ENCODE measurements at places on chromosomes 16 and 17.
A peak's percentile ranks its signal among the peaks of the same experiment; 100 is the strongest.

DNA sequence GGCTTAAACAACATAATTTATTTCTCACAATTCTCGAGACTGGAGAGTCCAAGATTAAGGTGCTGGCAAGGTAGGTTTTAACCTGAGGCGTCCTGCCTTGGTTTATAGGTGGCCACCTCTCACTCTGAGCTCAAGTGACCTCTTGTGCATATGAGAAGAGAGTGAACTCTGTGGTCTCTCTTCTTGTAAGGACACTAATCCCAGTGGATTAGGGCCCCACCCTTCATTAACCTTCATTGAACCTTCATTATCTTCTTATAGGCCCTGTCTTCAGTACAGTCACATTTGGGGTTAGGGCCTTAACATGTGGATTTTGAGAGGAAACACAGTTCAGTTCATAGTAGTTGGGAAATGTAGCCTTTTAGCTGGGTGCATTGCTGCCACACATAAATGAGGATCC is 57.1 kb downstream of the MAP2K4 start:
- DNase-seq = no peak

DNA sequence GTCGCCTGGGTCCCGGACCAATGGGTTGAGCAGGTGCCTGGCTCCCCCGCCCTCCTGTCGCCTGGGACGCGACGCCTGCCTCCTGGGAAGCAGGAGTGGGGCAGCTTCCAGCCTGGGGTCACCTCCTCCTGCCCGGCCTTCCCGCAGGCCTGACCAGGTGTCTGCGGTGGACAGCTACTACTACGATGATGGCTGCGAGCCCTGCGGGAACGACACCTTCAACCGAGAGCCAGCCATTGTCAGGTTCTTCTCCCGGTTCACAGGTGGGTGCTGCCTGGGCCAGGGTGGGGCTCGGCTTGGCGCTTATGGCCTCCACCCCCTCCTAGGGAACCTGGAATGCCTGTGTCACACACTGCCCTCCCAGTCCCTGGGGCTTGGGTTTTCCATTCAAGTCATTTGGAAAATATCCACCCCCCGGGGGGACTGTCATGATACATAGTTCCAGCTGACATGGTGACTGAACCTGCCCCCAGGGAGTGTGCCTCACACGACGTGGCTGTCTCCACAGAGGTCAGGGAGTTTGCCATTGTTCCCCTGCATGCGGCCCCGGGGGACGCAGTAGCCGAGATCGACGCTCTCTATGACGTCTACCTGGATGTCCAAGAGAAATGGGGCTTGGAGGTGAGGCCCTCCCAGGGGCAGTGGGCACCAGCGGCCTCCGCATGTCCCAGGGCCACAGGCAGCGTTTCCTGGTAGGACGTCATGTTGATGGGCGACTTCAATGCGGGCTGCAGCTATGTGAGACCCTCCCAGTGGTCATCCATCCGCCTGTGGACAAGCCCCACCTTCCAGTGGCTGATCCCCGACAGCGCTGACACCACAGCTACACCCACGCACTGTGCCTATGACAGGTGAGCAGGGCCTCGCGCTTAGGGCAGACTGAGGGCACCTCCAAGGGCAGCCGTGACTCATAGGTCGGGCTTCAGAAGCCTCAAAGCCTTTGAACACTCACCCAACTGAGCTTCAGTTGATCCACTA is 2.3 kb downstream of the DNASE1 start:
- peak; percentile 29 for DNase-seq

DNA sequence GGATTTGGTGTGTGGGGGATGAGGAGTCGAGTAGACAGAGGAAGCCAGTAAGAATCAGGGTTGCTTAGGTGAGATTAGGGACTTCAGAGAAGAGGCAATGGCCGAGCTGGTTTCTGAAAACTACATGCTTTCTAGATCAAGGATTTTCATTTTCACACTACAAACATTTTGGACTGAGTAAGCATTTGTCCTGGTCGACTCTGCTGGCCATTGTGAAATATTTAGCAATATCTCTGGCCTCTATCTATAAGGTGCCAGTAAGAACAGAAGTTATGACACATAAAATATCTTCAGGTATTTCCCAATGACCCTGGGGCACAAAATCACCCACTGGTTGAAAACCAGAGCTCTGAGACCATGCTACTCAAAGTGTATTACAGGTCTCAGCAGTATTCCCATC is 1275.1 kb upstream of the CDH8 start:
- DNase-seq = no peak

- no peak for DNase-seq
Observed at GRCh38 chr16:67443265-67443664, 12.3 kb downstream of the HSD11B2 start.

DNA sequence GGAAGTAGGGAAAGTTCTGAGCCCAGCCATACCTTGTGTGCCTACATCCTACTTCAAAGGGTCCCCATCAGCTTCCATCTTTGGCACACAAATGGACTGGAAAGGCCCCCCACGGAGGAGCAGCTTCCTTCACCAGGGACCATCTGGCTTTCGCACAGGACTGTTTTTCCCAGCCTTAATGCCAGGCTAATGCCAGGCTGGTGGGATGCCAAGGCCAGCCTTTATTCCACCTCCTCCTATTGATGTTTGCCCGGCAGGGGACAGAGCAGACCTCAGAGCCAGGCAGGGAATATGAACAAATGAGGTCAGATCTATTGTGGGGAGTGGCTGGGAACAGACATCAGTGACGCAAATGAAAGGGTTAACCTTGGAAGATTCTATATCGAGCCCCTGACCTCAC is 5.7 kb downstream of the GPR179 start:
- no peak for DNase-seq

DNA sequence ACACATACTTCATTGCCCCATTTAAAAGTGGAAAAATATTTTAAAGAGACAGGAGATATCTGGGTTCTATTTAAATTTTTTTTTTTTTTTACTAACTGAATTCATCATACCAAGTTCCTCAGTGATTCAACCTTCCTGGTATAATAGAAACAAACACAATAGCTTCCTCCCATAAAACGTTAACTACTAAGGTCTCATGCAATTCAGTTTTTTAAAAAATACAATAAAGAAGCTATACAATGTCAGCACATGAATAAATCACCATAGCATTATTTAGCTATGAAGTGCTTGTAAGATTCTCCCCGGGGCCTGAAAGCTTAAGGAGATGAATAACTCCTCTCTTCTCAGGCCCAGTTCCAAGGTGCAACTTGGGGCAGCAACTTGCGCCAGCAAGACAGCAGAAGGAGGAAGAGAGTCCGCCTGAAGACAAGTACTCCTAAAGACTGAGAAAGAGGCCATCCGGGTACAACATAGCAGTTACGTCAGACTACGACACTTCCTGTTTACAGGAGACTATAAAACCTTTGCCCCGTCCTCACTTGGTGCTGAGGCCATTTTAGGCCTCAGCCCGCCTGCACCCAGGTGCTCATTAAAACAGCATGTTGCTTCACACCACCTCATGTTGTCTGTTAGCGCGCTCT is 81.5 kb downstream of the MYO1D start:
- no peak for DNase-seq

- no peak for DNase-seq
Observed at GRCh38 chr17:13134076-13134475, 116.2 kb upstream of the ELAC2 start.

DNA sequence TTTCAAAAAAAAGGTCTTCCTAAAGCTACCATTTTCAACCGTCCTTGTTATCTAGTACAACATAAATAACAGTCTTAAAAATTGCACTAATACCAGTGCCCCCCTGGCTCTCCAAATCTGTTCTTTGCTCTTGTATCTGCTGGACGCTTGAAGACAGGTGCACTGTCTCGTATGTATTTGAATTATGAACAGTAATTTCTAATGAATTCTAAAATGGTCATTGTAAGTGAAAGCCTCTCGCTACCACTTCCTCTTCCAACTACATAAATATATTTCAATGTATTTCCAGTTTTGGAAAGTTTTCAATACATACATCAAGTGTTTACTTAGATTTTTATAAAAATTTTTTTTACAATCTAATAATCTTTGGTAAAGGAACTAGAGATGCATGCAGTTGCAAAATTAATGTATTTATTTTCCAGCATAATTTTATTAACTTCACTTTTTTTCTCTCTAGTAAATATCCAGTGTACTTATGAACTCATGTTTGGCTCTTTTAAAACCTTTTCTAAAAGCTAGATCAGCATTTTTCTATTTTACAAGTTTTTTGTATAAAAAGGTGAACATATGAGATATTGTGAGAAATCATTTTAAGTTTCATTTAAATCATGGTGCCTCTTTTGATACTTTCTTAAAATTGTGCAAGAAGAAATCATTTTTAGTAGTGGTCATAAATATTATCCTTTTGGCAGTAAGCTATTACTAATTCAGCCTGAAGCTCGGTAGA is 31.0 kb downstream of the ERCC4 start:
- no peak for DNase-seq

DNA sequence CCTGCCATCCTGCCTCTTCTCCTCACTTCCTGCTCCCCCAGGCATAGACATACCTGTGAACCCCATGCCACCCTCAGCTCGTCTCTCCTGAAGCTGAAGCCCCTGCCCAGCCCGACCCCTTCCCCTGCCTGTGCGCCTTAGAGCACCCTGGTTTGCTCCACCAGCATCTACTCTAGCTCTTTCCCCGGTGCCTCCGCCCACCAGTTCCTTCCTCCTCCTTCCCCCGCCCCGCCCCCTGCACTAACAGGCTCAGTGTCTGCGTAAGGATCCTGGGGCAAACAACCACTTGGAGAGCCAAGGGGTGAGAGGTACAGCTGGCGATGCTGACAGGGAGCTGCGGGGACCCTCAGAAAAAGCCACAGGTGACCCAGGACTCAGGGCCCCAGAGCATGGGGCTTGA is 1.9 kb downstream of the GPR142 start:
- no peak for DNase-seq

GRCh38 chr17:29918922-29919856 is 10.8 kb downstream of the SSH2 start:
- DNase-seq = peak; percentile 65

DNA sequence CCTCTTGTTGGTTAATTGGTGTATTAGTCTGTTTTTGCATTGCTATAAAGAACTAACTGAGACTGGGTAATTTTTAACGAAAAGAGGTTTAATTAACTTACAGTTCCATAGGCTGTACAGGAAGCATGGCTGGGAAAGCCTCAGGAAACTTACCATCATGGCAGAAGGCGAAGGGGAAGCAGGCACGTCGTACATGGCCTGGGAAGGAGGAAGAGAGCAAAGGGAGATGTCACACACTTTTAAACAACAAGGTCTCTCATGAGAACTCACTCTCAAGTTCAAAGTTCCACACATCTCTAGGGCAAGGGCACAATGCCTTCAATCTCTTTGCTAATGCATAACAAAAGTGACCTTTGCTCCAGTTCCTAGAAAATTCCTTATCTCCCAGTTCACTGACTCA is 125.0 kb upstream of the IRX5 start:
- no peak for DNase-seq

DNA sequence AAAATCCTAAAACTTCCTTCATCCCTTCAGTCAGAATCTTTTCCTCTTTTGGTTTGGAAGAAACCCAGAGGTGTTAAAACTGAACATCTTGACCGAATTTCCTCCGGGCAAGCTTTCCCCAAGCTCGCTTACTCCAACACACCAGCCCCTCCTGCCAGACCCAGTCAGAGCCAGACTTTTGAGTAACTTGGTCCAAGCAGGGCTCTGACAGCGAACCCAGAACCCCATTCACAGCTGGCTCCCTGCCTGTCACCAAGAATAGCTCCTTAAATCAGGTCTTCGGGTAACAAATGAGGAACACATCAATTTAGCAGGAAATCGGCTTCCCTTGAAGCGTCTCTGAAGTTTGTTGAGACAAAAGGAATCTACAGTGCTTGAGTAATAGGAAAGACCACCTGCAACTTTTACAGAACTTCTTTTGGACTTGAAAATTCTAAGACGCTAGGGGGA is 27.3 kb downstream of the GAS7 start:
- no peak for DNase-seq

DNA sequence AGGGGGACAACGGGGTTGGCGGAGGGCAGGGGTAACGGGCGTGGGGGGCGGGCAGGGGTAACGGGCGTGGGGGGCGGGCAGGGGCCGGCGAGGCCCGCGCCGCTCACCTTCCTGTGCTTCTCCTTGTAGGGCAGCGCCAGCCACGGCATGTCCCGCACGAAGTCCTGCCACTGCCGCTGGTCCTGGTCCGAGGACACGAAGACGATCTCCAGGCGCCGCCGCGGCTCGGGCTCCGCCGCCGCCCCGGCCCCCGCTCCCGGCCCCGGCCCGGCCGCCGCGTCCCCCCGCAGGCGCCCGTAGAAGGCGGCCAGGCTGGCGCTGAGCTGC is 401 bp downstream of the NXN start:
- DNase-seq = no peak

- peak; percentile 47 for DNase-seq
Observed at GRCh38 chr17:29778956-29779811, 150.8 kb downstream of the SSH2 start.

DNA sequence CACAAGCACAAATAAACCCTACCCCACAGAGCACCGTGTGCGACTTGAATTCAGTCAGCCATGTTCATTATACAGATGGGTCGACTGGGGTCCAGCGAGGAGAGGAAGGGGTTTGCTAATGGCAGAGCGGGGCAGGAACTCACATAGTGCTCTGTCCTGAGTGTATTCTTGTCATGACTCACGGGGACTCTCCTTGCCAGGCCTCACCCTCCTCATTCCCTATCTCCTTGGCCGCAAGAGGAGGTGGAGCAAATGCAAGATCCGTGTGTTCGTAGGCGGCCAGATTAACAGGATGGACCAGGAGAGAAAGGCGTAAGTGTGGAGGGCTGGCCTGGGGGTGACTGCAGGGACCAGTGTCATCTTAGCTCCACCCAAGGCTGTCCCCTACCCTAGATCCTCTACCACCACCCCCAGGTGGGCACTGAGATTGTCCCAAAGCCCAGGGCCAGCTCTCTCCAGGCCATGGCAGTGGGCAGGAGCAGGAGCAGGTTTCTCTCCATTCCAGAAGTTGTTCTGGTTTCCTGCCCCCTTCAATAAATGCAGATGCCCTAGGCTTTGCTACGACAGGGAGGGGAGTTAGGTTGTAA is 29.4 kb downstream of the SLC12A3 start:
- no peak for DNase-seq

DNA sequence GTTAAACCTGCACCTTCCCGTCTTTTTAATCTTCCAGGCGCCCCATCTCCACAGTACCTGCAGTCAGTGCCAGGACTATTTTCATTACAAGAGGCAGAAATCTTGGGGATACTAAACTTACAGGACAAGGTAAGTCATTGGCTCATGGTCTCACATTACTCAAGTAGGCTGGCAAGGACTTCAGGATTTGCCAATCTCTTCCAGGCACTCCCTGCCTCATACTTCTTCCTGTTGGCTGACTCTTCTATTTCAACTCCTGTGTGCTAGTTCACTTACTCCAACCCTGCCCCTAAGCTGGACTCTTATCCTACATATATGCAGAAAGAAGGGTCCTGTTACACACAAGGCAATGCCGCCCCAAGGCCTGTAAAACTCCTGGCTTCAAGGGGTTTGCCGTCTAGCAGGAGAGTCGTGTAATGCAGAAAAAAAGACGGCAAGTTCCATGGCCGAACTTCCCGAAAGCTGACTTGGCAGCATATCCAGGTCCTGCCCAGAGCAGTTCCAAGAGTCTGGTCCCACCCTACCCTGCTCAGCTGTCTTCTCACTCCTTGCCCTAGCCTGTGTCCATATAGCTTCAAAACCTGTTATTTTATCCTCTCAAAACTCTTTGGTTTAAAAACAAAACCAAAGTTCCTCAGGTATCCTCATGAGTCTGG is 14.8 kb downstream of the ERN1 start:
- no peak for DNase-seq
